ENCODE measurements at places on chromosomes 1 and 21. TPM values are rescaled to one million over a fixed set of nuclear protein-coding genes. Genes with fewer than 3 reads are reported as not detected.

RAB25 gene
- not detected for total RNA-seq

NKAIN1 gene
- not detected for total RNA-seq

WDR4 gene
- 30.7 TPM for total RNA-seq

RIIAD1 gene
- total RNA-seq = not detected

CCDC27 gene
- total RNA-seq = not detected

NBPF4 gene
- total RNA-seq = not detected

CNTN2 gene
- total RNA-seq = not detected

XCL2 gene
- total RNA-seq = not detected

MYBPH gene
- not detected for total RNA-seq

GFI1 gene
- total RNA-seq = 0.26 TPM

KANK4 gene
- not detected for total RNA-seq

NPHS2 gene
- not detected for total RNA-seq

CLK2 gene
- total RNA-seq = 19.8 TPM

VHLL gene
- not detected for total RNA-seq

FCGR3A gene
- total RNA-seq = not detected

LMOD1 gene
- total RNA-seq = 0.07 TPM
